ENCODE measurements at places on chromosomes 16 and 17. TPM values are rescaled to one million over a fixed set of nuclear protein-coding genes. Genes with fewer than 3 reads are reported as not detected.

DNA sequence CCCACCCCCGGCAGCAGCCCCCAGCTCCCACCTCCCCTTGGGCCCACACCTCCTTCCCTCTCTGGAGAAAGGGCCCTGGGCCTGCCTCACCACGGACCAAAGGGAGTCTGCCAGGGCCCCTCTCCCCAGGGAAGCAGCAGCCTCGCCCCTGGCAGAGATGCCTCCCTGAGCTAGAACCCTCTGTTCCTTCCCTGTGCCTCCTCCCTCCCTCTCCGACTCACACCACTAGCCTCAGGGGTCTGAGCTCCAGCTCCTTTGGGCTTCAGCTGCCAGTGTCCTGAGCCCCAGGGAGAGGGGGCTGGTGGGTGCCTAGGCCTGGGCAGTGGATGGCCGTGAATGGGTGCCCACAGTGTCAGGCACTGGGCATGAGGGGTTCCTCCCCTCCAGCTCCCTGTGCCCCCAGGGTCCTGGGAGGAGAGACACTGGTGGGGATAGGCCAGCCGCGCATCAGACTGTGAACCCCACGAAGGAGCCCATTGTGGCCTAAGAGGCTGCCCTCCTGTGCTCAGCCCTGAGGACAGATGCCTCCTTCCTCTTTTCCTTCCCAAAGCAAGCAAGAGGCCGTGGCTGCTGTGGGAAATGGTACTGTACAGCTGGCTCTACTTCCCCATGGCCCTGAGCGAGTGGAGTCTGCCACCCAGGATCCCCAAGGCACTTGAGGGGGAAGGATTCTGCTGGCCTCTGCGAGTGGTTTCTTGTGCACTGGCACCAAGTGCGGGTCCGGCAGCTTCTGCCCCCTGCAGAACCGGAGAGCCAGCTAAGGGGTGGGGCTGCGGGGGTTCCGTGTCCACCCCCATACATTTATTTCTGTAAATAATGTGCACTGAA is 20.7 kb downstream of the MMP15 start:
- no peak for DNase-seq
- H3K4me1 ChIP-seq, result peaks cover 10% of the 10 kb centered on the region
- H3K27ac ChIP-seq, result no peak overlapping the region
- H3K36me3 ChIP-seq, result peaks cover 8% of the 10 kb centered on the region

GRCh38 chr17:34384271-34384670 is 21.2 kb upstream of the CCL1 start:
- peaks cover 22% of the 10 kb centered on the region for H3K27me3 ChIP-seq
- no peak for DNase-seq
- H3K27ac ChIP-seq, result no peak overlapping the region
- H3K4me1 ChIP-seq, result peaks cover 2% of the 10 kb centered on the region

DNA sequence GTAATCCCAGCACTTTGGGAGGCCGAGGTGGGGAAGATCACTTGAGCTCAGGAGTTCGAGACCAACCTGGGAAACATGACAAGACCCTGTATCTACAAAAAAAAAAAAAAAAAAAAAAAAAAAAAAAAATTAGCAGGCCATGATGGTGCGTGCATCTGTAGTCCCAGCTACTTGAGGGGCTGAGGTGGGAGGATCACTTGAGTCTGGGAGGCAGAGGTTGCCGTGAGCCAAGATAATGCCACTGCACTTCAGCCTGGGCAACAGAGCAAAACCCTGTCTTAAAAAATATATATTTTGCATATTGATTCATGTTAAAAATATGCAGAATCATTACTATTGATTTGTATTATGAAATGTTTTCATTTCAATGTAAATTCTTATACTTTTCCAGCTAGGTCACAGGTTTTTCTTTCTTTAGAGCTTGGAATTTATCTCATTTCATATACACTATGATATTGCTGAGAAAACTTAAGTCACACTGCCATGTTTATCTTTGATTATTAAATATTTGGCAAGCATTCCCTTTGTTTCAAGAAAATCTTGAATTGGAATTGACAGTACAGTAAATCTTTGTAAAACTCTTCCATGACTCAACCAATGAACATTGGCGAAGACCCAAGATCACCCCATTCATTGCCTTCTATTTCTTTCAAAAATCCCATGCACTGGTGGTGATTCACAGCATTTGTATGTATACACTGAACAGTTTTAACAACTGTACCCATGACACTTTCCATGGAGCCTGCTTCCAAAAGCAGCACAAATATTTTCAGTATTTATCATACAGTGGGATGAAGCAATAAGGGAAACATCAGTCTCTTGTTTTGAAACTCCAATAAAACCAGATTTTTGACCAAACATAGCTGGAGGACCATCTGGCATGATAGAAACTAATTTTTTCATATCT is 83.5 kb upstream of the TNRC6A start:
- no peaks in the 10 kb centered on the region for H3K27me3 ChIP-seq
- no peak for DNase-seq
- H3K4me3 ChIP-seq, result no peak overlapping the region
- no peak overlapping the region for H3K27ac ChIP-seq

GRCh38 chr16:47342055-47342454 is 118.8 kb downstream of the ITFG1 start:
- H3K27me3 ChIP-seq, result no peaks in the 10 kb centered on the region
- no peak overlapping the region for H3K4me3 ChIP-seq
- no peaks in the 10 kb centered on the region for H3K4me1 ChIP-seq
- no peak for DNase-seq

DNA sequence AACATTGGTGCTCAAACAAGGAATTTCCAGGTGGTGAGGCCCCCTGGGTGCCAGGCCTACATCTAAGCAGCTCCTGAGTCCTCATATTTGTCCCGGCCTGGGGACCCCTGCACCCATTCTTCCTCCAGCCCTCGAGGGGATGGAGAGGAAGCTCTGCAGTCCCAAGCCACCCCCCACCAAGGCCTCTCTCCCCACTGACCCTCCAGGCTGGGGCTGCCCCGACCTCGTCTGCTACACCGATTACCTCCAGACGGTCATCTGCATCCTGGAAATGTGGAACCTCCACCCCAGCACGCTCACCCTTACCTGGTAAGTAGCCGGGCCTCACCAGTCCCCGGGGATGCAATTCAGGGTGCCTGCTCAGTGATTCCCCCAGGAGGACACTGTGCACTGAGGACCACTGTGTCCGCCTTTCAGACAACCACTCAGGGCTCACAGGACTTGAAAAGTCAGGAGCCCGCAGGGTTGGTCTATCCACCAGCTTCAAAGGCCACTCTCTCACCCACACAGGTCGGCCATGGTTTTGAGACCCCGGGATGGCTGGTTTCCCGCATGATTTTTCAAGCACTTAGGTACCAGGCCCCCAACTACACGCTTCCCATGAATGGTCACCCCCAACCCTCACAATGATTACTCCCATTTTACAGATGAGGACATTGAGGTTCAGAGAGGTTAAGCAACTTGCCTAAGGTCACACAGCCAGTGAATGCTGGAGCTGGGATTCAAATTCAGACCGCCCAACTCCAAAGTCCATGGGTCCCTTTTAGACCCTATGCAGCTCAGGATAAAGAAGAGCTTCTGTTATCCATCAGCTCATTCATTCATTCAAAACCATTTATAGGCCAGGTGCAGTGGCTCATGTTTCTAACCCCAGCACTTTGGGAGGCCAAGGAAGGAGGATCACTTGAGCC is 32.4 kb downstream of the IL21R start:
- no peaks in the 10 kb centered on the region for H3K4me1 ChIP-seq
- no peak overlapping the region for H3K27ac ChIP-seq
- peaks cover 12% of the 10 kb centered on the region for H3K27me3 ChIP-seq
- H3K36me3 ChIP-seq, result no peaks in the 10 kb centered on the region
- no peak overlapping the region for H3K4me3 ChIP-seq

DNA sequence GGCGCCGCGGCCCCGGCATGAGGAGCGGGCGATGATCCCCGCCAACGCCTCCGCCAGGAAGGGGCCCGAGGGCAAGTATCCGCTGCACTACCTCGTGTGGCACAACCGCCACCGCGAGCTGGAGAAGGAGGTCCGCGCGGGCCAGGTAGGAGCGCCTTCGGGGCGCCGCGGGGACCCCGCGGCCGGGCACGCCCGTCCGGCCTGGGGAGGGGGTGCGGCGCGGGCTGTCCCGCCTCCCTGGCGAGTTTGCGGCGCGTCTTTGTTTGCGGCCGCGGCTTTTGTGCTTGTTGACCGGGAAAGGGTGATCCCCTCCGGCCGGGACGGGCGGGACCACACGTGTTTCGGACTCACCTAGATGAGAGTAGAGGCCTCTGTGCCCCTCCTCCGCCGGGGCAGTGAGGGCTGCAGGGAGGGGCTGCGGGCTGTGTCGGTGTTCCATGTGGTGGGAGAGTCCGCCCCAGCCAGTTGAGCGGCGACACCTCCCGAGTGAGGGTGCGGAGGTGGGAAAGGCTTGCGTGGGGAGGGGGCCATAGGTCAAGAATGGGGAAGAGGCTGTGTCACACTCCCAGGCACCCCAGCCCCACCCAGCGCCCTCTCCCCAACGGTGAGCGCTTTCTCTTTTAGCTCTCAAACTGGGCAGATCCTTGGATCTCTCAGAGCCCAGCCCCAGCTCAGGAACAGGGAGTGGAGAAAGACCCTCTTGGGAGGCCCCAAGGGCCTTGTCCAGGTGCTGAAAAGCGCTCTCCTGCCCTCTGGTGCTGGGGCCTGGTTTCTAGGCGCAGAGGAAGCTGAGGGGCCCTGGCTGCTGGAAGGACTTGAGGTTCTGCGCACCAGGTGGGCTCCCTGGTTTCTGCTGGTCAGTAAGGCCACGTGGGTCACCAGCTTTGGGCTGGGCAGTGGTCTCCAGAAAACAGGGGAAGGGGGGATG is 923 bp downstream of the ANKRD13B start:
- no peaks in the 10 kb centered on the region for H3K27me3 ChIP-seq
- DNase-seq, result no peak
- peaks cover 20% of the 10 kb centered on the region for H3K4me1 ChIP-seq
- H3K36me3 ChIP-seq, result no peaks in the 10 kb centered on the region

- H3K27me3 ChIP-seq, result no peaks in the 10 kb centered on the region
- H3K4me3 ChIP-seq, result peak within 1 kb of the TSS; percentile 83
- DNase-seq, result peak; percentile 73
- H3K27ac ChIP-seq, result peak within 1 kb of the TSS; percentile 87
- peaks cover 5% of the 10 kb centered on the region for H3K36me3 ChIP-seq
Measured at GRCh38 chr17:32486701-32487472, at the start of gene CDK5R1. Gene CDK5R1 (plus strand): TSS chr17:32486993. CDS start chr17:32487621, 628 bp downstream.

- peaks cover 20% of the 10 kb centered on the region for H3K4me1 ChIP-seq
- DNase-seq, result no peak
- peak overlapping the region; percentile 45 for H3K27ac ChIP-seq
- no peaks in the 10 kb centered on the region for H3K27me3 ChIP-seq
- peaks cover 3% of the 10 kb centered on the region for H3K36me3 ChIP-seq
Measured at GRCh38 chr17:56976941-56977608, 856 bp upstream of the SCPEP1 start.

HOXB8 gene
- 3.7 TPM for total RNA-seq

AIPL1 gene
- total RNA-seq, result not detected

EPOP gene
- total RNA-seq, result 10.0 TPM

DNA sequence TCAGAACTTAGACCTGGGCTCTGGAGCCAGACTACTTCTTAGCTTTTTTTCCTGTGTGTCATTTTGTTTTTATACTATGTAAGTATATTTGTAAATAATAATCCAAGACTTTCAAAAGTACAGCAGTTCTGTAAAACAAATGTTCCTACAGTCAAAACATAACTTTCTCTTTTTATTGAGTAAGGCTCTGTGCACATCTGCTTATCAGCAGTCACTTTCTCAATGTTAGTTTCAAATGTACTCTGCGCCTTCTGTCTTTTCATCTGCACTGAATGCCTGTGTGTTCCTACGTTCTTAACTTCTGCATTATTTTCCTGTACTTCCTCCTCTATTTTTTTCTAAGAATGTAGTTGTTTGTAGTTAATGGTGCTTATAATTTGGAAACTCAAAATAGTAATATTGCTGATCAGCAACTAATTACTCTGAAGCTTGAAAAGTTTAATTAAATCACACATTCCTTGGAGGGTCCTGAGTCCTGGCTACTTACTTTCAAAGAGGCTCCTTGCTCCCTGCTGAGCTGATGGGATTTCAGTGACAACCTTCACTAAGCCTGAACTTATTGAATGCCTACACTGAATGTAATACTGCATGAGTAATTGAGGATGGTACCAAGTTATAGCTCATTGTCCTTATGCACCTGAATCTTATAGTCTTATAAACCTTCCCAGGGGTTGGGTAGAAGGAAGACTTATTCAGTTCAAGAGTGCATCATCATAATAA is 329.9 kb downstream of the KCNJ2 start:
- peaks cover 8% of the 10 kb centered on the region for H3K4me1 ChIP-seq
- H3K4me3 ChIP-seq, result no peak overlapping the region
- DNase-seq, result no peak

DNA sequence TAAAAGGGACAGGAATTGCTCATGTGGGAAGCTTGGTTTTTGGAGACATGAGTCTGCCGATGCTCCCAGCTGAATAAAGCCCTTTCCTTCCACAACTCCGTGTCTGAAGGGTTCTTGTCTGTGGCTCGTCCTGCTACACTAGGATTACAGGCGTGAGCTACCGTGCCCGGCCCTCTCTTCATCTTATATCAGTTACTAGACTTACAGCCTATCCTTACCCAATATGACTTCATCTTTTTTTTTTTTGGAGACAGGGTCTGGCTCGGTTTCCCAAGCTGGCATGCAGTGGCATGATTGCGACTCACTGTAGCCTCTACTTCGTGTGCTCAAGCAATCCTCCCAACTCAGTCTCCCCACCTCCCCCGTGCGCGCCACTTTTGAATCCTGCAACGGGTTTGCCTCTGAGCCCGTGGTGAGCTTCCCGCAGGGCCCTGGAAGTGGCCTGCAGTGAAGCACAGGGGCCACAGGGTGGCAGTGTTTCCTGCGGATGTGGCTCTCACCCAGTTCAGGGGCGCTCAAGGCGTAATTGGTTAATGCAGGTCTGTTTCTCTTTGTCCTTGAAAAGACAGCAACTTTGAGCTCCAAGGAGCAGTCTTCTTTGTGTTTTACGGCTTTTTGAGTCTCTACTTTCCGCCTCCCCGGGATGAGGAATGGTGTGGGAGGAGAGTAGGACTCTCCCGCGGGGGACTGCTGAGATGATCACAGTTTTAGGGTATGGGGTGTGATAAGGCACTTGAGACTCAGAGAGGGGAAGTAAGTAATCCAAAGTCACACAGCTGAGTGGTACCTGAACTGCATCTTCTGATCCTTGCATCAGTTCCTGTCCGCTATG is 22.7 kb upstream of the GPRC5B start:
- H3K4me1 ChIP-seq, result no peaks in the 10 kb centered on the region
- no peaks in the 10 kb centered on the region for H3K36me3 ChIP-seq
- H3K4me3 ChIP-seq, result no peak overlapping the region
- H3K27ac ChIP-seq, result peak overlapping the region; percentile 63
- peak; percentile 73 for DNase-seq

GRCh38 chr16:29779474-29779873 is 1.4 kb downstream of the ZG16 start:
- H3K4me3 ChIP-seq, result no peak overlapping the region
- peaks cover 20% of the 10 kb centered on the region for H3K4me1 ChIP-seq
- DNase-seq, result no peak
- H3K27ac ChIP-seq, result no peak overlapping the region
- H3K36me3 ChIP-seq, result no peaks in the 10 kb centered on the region

GRCh38 chr17:34998205-34998604 is 17.9 kb downstream of the LIG3 start:
- DNase-seq, result peak; percentile 58
- H3K4me1 ChIP-seq, result no peaks in the 10 kb centered on the region
- no peaks in the 10 kb centered on the region for H3K27me3 ChIP-seq
- no peak overlapping the region for H3K4me3 ChIP-seq
- peak overlapping the region; percentile 73 for H3K27ac ChIP-seq
- peaks cover 17% of the 10 kb centered on the region for H3K36me3 ChIP-seq

SUPT6H gene
- 88.0 TPM for total RNA-seq

SDF2 gene
- 57.9 TPM for total RNA-seq

Measured in progenitor cell of endocrine pancreas (in vitro differentiated cells).